Cardiac ventricle fibroblast (primary cell): ENCODE measurements at places on chromosomes 4 and X. TPM values are rescaled to one million over a fixed set of nuclear protein-coding genes. Genes with fewer than 3 reads are reported as not detected.

The PRDM8 gene
- total RNA-seq = 2.7 and 3.5 TPM in 2 replicates

The NLRP2B gene
- not detected in 2 replicates for total RNA-seq

The TXK gene
- total RNA-seq = not detected in 2 replicates

The PAGE1 gene
- not detected in 2 replicates for total RNA-seq

The TMPRSS11F gene
- not detected in 2 replicates for total RNA-seq

The LRCH2 gene
- 1.2 and 2.0 TPM in 2 replicates for total RNA-seq

The PPP2R2C gene
- total RNA-seq = not detected in 2 replicates

The DCAF4L1 gene
- 0.06 TPM in 1 of 2 replicates, not detected in the other for total RNA-seq

The DGAT2L6 gene
- total RNA-seq = not detected in 2 replicates
